A549 treated with DMSO at 1 μM for 4 hours (cell line): ENCODE measurements at places on chromosomes 5 and 9. TPM values are rescaled to one million over a fixed set of nuclear protein-coding genes. Genes with fewer than 3 reads are reported as not detected.

PIP5K1B gene
- total RNA-seq: 0.10 TPM in 1 of 5 replicates, not detected in the others

EMB gene
- 5.8 to 8.1 TPM (median 6.9 TPM) in 5 replicates for total RNA-seq

HAPLN1 gene
- not detected in 5 replicates for total RNA-seq

FAM78A gene
- total RNA-seq: 0.19 to 0.69 TPM (median 0.41 TPM) in 5 replicates

DBN1 gene
- 55.6 to 80.1 TPM (median 63.8 TPM) in 5 replicates for total RNA-seq

ROPN1L gene
- total RNA-seq: 1.00 to 2.9 TPM (median 2.1 TPM) in 5 replicates

CSF1R gene
- 0.05 to 0.37 TPM (median 0.09 TPM) in 5 replicates for total RNA-seq

CATSPER3 gene
- total RNA-seq: 0.17 to 0.63 TPM (median 0.47 TPM) in 5 replicates

NPM1 gene
- 3,440 to 4,184 TPM (median 3,575 TPM) in 5 replicates for total RNA-seq

LCN2 gene
- total RNA-seq: 2.2 to 6.1 TPM (median 3.3 TPM) in 5 replicates

ANKRD31 gene
- total RNA-seq: 0.05 to 0.08 TPM (median 0.08 TPM) in 5 replicates

UGT3A2 gene
- total RNA-seq: not detected in 5 replicates

PPP3R2 gene
- total RNA-seq: not detected in 5 replicates

LCN1 gene
- not detected in 5 replicates for total RNA-seq

C7 gene
- total RNA-seq: not detected in 5 replicates
